ENCODE measurements at places on chromosomes 7 and 10.

DNA sequence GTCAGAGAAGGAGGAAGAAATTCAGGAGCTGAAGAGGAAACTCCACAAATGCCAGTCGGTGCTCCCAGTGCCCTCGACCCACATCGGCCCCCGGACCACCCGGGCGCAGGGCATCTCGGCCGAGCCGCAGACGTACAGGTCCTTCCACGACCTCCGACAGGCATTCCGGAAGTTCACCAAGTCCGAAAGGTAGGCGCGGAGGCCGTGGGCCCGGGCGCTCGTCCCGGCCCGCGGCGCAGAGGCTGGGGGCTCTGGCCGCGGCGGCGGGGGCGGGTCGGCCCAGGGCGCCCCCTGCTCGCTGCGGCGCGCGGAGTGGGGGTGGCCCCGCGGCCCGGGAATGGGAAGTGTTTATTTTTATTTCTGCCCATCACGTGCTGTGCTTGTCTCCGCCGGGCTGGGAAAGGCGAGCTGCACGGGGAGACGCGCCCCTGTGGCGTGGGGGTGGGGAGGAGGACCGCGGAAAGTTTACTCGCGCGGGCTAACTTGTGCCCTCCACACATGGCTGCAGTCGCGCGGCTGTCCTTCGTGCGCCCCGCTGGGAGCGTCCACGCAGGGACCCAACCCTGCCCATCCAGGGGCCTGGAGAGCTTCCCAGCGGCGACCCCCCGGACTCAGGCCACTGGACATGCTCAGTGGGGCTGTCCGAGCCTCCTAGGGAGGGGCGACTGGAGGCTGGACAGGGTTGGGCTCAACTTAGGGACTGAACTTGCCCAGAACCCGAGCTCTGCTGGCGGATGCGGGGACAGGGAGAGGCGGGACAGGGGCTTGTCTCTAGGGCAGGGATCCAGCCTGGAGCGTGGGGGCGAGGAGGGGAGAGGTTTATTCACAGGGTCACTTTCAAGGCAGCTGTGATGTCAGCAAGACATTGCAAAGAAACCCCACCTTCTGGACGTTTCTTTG lies 82.6 kb upstream of the PRKG1 start:
- DNase-seq, result no peak

DNA sequence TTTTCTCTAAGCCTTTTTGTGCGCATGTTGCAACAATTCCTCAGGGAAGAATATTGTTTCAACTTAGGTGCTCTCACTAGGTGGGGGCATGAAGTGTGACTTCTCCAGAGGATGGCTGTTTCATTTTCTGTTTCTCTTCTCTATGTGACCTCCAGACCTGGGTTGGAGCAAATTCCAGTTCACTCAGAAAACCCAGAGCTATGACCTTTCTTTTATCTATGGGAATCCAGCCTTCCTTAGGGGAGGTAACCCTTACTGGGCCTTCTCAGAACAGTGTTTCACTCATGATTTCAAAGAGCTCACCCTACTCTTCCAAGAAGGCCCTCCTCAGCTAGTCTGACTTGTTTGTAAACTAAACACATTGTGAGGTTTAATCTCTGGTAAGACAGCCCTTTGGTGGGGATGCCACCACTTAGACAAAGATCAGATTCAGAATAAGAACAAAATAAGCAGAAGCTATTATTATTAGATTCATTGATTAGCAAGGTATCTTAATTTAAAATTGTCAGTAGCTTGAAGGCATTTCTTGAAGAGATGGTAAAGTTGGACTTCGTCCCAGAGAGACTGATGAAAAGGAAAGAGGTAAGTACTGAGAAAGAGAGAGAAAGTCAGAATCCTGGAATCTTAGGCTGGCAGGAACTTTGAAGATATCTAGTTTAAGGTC lies 16.6 kb upstream of the TAS2R60 start:
- no peak for DNase-seq

- no peak for DNase-seq
Observed at GRCh38 chr7:74483402-74484336, 30.0 kb downstream of the GTF2IRD1 start.

- DNase-seq, result no peak
Observed at GRCh38 chr7:27693794-27694193, 31.1 kb upstream of the HIBADH start.

GRCh38 chr10:27474741-27475140 lies 29.4 kb upstream of the RAB18 start:
- no peak for DNase-seq

- DNase-seq, result no peak
Observed at GRCh38 chr10:98901441-98902110, 334.1 kb downstream of the HPSE2 start.

DNA sequence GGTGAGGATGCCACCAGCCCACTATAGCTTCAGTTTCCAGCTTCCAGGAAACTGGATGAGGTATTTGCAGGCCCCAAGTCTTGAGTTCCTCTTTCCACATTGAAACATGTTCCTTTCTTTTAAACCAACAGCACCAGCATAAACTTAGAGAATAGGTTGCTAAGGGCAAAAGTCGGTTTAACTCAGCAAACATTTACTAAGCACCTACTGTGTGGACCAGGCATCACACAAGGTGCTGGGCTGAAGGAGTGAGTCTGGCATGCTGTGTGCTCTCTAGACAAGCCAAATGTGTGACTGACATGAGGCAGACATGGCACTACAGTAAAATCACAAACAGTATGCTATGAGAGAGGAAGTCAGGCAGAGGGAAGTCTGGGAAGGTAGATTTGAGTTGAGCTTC lies 11.0 kb upstream of the RASSF4 start:
- no peak for DNase-seq

DNA sequence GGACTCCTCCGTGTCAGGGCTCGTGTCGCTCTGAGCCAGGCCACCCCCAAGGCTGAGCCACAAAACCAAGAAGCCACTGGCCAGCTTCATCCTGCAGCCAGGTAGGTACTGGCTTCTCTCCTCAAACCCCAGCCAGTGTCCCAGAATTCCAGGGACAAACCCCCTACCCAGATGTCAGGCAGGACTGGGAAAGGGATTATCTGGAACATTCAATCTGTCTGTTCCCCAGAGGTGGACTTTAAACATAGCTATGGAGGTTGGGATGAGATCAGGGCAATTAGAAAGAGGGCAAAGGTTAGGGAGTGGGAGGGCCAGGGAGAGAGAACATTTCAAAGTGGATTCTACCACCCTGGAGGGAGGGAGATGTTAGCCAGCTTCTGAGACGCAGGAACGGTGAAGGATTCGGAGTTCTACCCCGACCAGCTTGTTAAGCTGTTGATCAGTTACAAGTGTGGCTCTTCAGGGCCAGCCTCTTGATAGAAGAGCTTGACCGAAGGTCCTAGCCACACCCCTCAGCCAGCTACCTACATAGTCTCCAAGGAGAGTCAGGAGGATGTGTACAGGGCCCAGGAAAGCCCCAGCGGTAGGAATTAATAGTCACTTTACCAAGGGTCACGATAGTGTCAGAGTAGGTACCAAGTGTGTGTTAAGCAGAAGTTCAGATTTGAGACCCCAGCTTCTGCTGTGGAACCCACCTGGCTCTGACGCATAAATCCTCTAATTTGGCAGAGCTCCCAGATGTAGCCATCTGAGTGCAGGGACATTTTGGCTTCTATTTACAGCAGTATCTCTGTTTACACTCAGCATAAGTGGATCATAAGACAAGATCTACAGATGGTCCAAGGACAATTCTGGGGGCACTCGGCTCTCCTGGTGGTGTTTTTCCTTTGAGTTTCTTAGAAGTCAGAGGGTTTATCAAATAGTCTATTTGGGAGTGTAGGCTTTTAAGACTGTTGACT lies at the start of gene PLA2G12B:
Gene PLA2G12B (minus strand): TSS at position 211 of the 959 bp plus-strand sequence. CDS start 121 bp downstream, at position 90.
- no peak for DNase-seq

GRCh38 chr7:149624006-149624405 lies 126.4 kb upstream of the ZNF746 start:
- DNase-seq, result no peak

DNA sequence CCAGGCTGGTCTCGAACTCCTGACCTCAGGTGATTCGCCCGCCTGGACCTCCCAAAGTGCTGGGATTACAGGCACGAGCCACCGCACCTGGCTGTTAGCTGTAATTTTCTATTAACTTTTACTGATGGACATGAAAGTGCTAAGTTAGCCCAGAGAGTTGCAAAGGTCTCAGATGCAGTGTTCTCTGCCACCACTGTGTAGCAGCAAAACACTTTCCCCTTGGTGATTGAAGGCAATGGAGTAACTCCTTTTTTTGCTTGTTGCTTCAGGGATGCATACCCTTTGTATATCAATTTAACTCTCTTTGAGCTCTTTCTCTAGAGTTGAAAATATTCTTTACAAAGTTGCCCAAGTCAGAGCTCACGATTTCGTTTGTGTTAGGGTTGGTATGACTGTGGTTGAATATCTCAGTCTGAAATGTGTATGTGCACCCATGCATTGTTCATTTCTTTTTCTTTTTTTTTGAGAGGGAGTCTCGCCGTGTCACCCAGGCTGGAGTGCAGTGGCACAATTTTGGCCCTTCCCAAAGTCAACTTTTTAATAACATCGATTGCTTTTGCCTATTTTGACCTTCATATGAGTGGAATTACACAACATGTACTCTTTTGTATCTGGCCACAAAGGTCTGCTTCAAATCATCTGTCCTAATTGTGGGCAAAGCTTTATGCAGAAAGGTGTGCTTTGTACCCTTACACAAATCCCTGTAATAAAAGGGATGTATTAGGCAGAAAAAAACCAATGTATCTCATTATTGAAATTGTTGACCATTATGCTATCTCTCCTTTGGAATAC lies 52.6 kb downstream of the GTF2I start:
- no peak for DNase-seq

DNA sequence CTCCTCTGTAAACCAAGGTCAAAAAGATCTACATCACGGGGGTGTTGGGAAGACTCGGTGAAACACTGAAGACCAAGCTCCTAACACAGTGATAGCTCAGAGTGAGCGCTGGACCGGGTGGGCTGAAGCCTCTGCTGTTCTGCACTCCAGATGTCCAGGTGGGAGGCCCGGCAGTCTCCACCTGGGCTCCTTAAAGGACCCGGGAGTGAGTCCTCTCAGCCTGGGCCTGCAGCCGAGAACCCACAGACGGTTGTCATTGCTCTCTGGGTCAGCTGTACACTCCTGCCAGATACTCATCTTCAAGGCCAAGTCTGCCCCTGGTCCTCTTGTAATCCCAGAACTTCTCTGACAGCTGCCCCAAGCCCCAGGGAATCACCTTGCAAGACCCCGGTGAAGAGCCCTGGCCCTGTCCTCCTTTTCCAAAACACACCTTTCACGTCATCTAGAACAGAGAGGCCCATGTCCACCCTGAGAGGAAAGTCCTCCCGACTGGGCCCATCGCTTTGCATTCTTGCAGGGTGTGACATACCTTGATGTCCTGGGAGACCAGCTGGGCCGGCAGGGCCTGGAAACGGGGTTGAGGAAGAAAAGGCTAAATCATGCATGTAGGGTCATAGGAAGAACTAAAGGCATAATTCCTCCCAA lies 43.7 kb downstream of the COL17A1 start:
- no peak for DNase-seq

DNA sequence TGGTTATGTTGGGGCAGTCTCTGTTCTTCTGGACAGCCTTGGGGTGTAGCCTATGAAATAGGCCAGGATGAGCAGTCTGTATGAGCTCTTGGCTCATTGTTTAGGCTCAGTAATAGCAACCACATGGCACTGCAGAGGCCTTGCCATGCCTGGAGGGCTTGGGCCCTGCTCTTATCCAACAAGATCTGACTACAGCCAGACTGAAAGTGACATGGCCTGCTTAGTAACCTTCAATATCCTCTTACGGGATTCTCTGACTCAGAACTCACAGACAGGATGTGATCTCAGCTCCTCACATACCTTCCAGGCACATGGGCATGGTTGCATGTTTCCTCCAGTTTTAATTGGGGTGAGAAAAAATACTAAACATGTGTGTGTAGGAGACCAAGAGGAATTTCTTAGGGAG lies 289.3 kb downstream of the PTEN start:
- DNase-seq, result peak; percentile 85

DNA sequence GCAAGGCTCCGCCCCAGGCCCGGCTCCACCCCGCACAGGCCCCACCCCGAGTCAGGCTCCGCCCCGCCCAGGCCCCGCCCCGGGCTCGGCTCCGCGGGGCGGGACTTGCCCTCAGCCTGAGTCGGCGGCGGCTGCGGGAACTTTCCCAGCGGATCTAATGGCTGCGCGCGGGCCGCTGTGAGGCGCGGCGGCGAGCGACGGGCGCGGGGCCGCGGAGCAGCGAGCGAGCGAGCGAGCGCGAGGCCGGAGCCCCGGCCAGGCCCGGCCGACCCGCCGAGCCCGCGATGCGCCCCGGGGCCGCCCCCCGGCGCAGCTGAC lies at the start of gene INPP5A:
Gene INPP5A (plus strand): TSS at position 104 of the 318 bp plus-strand sequence. CDS start 310 bp downstream, outside the sequence.
- no peak for DNase-seq
